ENCODE measurements at places on chromosomes 7 and 10. TPM values are rescaled to one million over a fixed set of nuclear protein-coding genes. Genes with fewer than 3 reads are reported as not detected.

GRCh38 chr10:91219371-91220193 is 881 bp upstream of the PCGF5 start:
- no peak for DNase-seq

- DNase-seq: no peak
Observed at GRCh38 chr10:116504786-116505185, 40.9 kb upstream of the PNLIP start.

LMBR1 gene
- 45.2 TPM for polyA plus RNA-seq

- DNase-seq: no peak
Observed at GRCh38 chr10:95761939-95762492, 6.1 kb downstream of the ENTPD1 start.

GRCh38 chr10:5960070-5960972 is 17.0 kb downstream of the IL15RA start:
- no peak for DNase-seq

DNA sequence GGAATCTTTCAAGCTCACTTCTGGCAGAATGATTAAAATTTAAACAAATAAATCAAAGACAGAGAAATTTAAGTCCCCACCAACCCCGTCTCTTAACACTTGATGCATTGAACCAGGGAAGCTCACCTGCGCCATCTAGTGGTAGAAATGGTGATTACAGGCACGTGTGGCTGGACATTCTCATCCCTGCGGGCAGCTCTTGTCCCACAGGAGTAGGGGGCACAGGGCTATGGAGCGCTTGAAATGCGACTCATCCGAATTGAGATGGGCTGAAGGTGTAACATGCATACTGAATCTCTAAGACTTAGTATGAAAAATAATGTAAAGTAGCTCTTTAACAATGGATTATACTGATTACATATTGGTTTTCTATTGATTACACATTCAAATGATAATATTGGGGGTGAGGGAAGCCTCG is 24.8 kb upstream of the SLIT1 start:
- DNase-seq: peak; percentile 61

GIMAP2 gene
- 6.4 TPM for polyA plus RNA-seq

FRMPD2 gene
- 5.6 TPM for polyA plus RNA-seq

DNA sequence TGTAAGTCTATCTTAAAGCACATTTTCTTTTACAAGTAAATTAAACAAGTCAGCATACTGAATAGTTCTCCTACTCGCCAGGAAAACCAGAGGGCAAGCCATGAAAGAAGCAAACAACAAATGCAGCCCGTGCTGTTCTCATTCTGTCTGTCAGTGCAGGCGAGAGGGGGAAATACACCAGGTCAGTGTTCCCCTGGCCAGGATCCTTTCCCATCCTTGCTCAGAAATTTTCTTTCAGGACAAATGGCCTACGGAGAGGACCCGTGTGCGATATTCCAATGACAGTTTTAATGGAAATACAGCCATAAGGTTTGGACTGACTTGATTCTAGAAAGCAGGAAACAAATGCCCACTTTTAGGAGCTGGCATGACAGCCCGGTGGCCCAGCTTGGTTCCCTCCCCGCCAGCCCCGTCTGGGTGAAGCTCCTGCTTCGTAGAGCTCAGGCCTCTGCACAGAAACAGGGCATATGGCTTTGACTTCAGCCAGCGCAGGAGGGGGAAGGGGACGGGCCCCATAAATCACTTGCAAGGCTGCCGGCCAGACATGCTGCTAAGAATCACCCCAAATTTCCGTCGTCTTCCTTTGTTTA is 67.8 kb downstream of the FRMD4A start:
- DNase-seq: no peak

DNA sequence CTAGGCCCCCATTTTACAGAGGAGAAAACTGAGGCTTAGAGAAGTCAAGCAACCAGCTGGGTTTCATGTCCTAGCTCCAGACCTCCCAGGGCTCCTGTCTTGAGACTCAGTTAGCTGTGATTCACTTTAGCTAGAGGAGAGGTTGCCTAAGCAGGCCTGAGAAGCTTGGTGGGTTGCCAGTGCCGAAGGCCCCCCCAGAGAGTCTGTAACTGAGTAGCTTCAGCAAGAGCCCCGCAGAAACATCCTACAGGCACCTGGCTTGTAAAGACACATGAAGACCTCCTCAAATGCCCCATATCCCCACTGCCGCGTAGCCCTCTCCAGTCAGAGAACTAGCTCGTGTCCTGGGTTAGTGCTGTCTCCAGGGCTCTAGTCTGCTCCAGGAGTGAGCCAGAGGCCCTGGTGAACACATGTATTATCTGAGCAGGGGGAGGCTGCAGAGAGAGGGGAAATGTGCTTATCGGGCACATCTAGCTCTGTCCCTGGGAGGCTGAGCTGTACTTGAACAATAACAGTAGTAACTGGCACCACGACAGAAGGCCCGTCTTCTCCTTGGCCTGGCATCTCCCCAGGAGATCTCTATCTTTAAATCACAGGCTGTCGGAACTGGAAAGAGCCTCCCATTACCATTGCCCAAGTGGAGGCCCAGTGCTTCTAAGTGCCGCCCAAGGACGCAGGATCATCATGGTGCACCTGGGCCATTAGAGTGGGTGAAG is 28.9 kb downstream of the UNC5B start:
- DNase-seq: no peak

DNA sequence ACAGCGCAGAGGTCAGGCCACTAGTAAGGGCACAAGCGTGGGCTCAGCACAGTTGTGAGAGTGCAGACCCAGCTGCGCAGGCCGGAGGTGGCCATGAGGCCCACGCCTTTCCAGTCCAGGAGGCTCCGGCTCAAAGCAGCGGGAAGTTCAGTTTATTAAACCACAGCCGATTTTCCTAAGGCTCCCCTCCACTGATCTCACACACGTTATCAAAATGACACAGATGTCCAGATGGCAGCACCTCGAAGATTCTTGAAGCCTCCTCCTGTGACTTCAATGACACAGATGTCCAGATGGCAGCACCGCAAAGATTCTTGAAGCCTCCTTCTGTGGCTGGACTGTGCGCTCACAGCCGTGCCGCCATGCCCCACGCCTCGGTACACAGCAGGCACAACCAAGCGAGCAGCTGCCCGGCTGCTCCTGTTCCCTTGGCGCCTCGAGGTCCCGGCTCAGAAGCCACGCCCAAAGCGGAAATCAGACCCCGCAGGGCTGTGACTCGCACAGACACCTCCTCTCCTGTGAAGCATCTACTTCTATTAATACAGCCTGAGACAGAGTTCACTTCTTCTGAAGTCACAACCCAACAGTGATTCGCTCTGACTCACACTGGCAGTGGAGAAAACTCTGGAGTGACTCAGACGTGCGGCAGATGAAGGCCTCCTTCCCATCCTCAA is 122.7 kb downstream of the MAD1L1 start:
- no peak for DNase-seq

DNA sequence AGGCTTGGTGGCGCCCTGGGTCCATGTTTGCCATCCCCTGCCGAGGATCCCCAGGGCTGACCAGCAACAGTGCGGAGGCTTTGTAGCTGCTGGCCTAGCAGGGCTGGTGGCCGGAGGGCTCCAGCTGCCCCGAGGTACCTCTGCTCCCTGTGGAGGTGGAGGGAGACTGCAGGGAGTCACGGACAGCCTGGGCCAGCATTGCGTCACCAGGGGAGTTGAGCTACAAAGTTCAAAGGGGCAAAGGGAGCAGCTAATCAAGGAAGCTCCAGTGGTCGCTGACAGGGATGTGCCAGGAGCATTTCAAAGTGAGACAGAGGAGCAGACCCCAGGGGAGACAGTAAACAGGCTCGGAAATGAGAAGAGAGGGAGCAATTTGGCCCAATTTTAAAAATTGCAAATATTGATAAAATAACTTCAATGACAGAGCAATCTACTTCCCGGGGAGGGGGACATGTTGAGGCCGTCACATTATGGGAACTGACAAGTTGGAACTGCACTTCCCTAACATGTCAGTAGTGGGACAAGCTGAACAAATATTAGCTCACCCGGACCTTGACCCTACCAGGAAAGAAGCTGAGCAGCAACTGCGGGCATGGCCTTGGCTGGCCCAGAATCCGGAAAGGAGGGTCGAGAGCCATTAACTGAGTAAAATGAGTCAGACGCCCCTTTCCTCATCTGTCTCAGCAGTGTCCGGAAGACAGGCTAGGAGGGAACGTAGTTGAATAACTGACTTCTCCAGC is 39.4 kb downstream of the BTBD16 start:
- DNase-seq: no peak

GPR141 gene
- polyA plus RNA-seq: not detected

- DNase-seq: no peak
Observed at GRCh38 chr10:60611291-60611747, 167.0 kb upstream of the CDK1 start.

DNA sequence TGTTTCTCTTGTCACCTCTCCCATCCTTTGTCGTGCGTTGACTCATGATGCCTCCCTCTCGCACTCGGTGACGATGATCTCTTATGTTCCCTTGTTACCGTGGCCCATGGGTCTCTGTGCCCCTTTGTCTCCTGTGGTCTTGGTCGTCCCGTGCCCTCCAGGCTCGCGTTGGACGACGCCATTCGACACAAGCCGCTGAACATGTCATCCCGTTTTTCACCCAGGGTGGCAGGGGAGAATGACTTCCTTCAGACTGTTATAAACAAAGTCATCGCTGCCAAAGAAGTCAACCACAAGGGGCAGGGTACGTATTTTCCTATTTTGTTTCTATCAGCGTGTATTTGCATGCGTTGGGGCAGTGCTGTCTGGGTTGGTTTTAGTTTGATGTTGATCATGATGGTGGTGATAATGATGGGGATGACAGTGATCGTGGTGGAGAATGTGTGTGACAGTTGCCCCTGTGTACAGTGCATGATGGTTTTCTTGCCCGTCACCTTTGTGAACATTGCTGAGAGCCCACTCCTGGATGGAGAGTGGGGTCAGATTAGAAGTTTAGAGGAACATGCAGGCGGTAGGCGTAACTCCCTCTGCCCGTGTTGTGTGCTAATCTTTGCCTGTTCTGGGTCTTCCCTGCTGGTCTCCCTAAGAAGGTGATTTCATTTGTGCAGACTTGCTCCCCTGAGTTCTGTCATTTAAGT is 107.0 kb downstream of the DOCK1 start:
- no peak for DNase-seq

GRCh38 chr10:35517431-35518181 is 87.5 kb upstream of the GJD4 start:
- DNase-seq: no peak

BHLHA15 gene
- 0.42 TPM for polyA plus RNA-seq

- DNase-seq: no peak
Observed at GRCh38 chr10:102779680-102780526, 36.2 kb downstream of the WBP1L start.

DNA sequence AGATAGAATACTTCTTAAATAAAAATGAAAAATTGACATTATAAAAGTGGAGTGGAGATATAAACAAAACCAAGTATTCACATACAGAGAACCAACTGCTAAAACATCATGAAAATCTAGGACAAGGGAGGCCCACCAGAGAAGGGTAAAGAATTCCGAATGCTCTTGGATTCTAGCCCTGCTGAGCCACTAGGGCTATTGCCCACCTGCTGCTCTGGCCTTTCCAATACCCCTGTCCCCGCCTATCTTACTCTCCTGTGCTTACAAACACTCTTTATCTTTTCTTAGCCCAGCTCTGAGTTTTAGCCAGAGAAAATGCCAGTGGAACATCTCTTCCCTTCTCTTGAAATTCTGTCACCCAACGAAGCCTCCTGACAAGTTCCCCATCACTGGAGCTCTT is 100.3 kb downstream of the MACC1 start:
- no peak for DNase-seq

- no peak for DNase-seq
Observed at GRCh38 chr10:132445516-132446194, 48.7 kb downstream of the PWWP2B start.

GRCh38 chr7:130394421-130395195 is 14.3 kb downstream of the CPA1 start:
- no peak for DNase-seq

GIMAP4 gene
- 27.5 TPM for polyA plus RNA-seq

- no peak for DNase-seq
Observed at GRCh38 chr7:15929411-15929810, 242.9 kb upstream of the MEOX2 start.

ABCA13 gene
- polyA plus RNA-seq: 0.94 TPM

DNA sequence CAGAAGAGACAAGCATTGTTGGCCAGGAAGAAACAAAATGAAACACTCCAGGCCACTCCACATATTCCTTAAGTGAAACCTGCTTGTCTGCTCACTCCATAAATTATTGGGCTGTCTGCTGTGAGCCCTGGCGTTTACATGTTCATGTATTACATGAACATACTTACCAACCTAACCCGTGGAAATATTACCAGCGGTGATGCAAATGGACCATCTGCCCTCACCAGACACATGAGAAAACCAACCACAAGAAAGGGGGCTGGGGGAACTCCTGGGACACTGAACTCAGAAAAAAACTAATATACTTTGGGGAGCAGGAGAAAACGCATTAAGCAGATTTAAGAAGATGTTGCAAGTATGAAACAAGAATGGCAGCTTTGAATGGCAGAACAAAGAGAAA is 731.2 kb upstream of the IGFBP3 start:
- DNase-seq: no peak

BAMBI gene
- polyA plus RNA-seq: 38.4 TPM

DNA sequence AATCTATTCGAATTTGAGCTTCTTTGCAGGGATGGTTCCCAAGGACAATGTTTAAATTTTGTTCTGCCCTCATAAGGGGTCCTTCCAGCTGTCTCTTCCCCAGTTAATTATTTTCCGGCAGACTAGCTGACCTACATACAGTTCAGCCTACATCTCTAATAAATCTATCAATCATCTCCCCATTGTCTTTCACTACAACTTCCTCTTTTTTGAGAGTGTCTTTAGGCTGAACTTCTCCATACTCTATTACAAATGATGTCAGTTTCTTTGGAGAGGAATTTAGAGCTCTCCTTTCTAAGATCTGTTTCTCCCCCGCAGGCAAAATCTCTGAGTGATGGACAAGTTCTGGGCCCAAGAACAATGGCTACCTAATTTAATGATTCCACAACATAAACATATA is 122.2 kb downstream of the PCLO start:
- DNase-seq: no peak

HGF gene
- 1.8 TPM for polyA plus RNA-seq

DNA sequence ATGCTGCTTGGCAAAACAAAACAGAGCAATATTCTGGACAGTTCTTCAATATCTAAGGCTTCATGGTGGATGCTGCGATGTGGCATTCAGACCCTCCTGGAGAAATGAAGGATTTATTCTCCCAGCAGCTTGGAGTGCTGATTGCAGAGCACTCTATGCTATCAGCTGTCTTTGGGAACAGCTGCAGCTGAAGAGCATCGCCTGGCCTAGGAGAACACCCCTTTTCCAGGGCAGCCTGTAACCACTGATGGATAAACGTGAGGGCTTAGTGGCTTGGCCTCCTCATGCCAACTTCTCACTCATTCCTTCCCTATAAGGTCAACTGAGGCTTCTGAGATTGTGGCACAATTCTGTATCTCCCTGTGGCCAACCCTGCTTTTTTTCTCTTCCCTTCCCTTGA is 638.1 kb upstream of the CNTNAP2 start:
- DNase-seq: no peak

DNA sequence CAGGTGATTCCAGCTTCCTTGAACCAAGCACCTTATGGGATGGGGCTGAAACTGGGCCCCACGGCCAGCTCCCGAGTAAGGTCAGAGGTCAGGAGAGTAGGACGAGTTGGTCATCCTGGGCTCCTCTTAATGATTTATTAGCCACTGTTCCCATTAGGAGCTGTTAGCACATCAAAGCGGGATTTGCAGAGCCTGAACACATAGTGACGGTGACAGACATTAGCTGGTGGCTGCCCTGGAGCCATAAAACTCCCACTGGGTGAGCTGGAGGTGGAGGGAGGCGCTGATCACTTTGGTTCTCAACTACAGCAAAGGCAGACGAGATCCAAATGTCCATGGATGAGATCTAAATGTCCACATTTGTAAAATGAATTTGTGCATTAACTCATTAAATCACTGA is 48.1 kb downstream of the COL13A1 start:
- DNase-seq: no peak
